ENCODE measurements at places on chromosomes 2 and 18. TPM values are rescaled to one million over a fixed set of nuclear protein-coding genes. Genes with fewer than 3 reads are reported as not detected.

GRCh38 chr2:8119782-8120505 lies 561.9 kb upstream of the ID2 start:
- DNase-seq: no peak

DNA sequence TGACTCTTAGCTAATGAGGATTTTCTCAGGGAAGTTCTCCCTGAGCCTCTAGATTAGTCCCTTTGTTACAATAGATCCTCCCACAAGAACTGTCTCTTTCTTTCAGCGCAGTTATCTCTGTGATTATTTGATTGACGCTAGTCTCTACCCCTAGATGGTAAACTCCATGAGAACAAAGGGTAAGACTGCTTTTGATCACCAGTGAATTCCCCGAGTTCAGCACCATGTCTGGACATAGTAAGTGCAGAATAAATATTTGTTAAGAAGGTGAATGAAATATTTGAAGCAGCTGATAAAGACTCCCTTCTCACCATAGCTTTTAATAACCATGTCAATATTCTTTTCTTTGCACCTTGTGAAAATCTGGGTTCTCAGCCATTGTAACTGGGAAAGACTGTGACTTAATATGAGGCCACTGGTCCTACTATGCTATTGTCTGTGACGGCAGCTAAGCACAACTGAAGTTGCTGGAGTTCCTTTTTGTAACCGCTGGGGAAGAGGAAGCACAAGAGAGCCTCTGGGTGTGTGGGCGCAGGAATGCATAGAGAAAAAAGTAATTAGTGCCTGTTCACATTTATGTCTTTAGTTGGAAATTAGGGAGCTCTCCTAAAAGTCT lies 214.7 kb downstream of the TGIF1 start:
- DNase-seq: no peak

- peak; percentile 85 for DNase-seq
These were observed 20.7 kb downstream of the SCYGR8 start for GRCh38 chr2:227766373-227766883.

DNA sequence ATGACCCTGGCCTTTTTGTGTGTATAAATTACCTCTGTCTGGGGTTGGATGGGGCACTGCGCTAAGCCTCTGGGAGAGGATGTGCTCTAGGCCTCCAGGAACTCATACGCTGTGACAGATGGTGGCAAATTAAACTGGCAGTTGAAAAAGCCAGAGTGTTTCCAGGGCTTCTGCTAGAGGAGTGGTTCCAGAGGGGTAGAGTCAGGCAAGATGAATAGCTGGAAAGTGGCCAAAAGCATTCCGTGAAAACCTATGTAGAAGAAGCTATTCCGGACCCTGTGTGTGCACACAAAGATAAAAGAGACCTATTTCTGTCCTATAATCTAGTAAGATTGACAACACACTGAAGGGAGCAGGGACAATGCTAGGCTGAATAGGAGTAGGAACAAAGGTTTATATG lies 84.8 kb downstream of the ACTR3 start:
- no peak for DNase-seq

- no peak for DNase-seq
These were observed 35.1 kb downstream of the FAM117B start for GRCh38 chr2:202669841-202670240.

- DNase-seq: no peak
These were observed 140.3 kb upstream of the ZC3H15 start for GRCh38 chr2:186345745-186346144.

GRCh38 chr2:235106874-235107639 lies 155.2 kb downstream of the SH3BP4 start:
- DNase-seq: peak; percentile 64

GRCh38 chr2:95277246-95277906 lies 3.1 kb downstream of the PROM2 start:
- DNase-seq: no peak

DNA sequence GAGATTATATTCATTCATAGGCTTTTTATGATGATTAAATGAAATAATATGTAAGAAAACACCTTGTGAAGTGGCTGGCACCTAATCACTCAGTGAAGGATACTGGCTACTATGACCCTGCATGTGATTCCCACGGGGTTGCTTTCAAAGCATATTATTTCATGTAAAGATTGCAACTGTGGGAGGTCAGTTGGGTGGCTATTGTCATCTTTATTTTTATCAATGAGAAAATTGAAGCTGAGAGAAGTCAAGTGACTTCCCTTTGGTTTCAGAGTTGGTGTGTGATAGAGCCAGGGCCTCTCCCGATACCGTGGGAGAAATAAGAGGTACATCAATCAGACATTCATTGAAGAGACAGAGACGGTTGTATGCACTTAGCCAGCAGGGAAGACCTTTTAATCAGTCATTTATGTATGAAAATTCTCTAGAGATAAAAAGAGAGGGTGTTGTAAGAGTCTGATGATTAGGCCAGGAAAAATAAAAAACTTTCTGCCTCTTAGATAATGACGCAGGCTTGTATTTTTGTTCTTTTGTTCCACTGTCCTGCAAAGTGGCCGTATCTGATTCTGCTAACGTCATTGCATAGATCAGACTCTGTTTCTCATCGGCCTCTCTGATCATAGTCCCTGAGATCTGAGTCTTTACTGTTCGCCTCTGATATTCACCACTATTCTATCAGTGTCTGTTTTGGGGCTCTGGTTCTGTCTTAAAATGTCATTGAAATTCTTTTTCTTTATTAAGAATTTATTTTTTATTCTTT lies 50.5 kb downstream of the QPCT start:
- peak; percentile 40 for DNase-seq

DNA sequence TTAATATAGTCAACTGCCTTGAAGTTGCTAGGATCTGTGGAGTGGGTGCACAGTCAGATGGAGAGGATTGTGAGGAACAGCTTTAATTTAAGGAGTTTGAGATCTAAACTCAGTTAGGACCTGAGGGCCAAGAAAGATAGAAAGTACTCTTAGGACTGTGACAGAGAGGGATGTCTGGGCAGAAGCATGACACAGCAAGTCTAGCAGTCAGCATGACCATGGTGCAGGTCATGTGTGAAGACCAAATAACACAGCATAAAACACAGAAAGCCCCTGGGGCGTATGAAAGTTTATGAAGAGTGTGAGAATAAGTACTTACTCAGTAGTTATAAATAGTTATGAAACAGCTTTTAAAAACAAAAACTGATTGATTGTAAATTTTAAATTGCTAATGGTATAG lies 107.2 kb downstream of the GALNT1 start:
- no peak for DNase-seq

DNA sequence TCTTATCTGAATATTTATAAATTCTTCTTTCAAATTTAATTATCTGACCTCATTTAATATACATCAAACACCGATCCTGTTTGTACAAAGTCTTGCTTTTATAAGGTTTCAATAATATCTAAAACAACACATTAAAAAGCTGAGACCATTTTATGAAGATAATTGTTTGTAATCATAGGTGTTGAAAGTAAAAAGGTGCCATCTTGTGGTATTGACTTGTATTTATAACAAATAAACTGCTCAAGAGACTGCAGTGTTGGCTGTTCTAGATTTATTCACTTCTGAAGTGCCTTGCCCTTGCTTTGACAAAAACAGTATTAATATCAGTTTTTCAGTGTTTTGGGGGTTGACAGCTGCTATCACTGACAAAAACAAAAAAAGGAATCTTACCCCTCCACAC lies 286.8 kb upstream of the HNMT start:
- DNase-seq: no peak

DNA sequence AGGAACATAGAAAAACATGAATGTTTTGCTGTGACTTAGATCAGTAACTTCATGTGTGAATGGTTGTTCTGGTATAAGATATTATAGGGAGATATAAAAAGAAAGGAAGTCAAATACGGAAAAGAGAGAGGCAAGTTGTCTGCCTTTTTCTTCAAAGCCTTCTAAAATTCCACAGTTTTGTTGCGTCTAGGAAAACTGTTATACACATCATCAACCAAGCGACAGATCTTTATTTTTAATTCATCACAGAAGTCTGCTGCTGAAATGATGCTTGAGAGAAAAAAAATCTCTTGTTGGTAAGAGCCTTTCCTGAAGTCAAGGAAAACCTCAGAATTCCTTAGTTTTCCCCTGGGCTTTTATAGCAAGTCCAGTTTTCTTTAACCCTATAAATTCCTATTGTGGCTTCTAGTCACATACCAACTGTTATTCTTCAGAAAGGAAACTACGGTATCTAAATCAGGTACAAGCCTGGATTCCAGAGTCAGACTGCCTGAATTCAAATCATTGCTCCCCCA lies 36.3 kb upstream of the TANC1 start:
- no peak for DNase-seq

GRCh38 chr2:86160156-86160952 lies 34.9 kb downstream of the IMMT start:
- DNase-seq: no peak

GRCh38 chr2:227513113-227513512 lies 41.2 kb downstream of the AGFG1 start:
- DNase-seq: no peak

DNA sequence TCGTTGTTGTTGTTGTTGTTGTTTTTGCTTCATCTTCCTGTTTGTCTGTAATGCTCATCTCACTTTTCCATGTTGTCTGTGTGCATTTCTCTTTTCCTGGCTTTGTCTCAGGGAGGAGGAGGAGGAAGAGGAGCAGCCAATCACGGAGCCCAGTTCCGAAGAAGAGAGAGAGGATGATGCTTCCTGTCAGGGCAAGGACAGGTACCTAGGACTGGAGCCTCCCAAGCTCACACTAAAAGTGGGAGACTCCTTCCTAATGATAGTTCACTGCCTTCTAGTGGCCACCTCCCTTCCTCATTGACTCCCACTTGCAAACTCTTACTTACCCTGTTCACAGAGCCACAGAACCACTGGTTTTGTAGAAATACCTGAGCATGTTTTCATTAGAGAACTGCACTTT lies 179.6 kb downstream of the TPGS2 start:
- no peak for DNase-seq

GRCh38 chr2:233312874-233313273 lies 5.3 kb downstream of the SAG start:
- DNase-seq: no peak

DNA sequence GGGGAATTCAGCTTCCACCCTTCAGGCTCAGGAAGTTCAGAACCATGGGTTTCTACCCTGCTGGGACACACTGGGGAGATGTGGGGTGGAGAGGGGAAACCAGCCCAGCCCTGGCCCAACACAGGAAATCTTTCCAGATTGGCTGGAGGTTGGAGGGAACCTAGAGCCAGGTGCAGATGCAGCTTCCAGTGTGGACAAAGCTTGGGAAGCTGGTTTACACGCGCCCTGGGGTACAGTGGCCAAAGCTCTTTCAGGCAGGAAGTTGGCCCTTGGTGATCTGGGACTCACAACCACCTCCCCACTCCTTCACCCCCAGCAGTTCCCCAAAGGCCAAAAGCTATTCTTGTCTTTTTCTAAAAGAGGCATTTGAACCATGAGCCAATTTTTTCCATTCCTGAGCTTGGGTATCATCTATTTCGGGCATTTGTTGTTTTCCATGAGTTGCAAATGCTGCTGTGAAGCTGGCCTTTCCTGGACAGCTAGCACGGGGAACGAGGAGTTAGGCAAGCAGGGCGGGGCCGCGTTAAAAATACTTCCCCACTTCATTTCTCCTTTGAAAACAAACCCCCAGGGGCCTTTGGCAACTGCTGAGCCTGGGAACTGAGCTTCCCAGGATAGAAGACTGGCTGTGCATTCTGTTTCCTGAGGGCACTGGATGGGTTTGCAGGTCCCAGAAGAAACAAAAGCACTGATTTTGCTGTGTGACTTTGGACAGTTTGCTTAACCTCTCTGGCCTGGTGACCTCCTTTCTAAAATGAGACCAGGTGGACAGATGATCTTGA lies 3.1 kb upstream of the ARID5A start:
- DNase-seq: peak; percentile 61

GRCh38 chr2:196963043-196963442 lies 36.5 kb upstream of the PGAP1 start:
- DNase-seq: no peak

DNA sequence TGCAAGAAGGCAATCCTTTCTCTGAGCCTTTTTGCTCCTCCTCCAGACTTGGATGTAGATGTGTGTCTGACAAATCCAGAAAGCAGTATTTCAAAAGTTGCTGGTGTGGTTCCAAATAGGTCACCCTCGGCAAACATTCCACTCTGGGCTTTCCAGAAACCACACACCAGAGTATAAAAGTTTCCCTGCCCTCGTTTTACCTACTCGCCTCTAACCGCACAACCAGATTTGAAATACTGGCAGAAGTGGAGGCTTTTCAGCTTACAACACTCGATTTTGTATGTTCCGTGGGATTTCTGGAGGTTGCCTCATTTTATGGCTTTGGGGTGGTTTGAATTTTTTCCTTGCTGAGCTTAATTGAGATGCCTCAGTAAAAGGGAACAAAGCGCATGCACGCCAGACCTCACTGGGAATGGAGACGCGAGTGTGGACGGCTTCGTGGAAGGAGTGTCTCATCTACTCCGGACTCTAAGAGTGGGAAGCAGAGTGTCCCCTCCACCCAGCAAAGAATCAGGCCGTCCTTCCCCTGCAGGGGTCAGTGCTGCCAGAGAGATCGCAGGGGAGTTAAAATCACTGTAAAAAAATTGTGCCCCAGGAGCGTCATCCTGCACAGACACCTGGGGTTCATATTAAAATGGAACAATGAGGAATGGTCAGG lies 44.0 kb upstream of the RPL31 start:
- DNase-seq: no peak

GRCh38 chr2:146602383-146602782 lies 1242.4 kb upstream of the ACVR2A start:
- no peak for DNase-seq

DNA sequence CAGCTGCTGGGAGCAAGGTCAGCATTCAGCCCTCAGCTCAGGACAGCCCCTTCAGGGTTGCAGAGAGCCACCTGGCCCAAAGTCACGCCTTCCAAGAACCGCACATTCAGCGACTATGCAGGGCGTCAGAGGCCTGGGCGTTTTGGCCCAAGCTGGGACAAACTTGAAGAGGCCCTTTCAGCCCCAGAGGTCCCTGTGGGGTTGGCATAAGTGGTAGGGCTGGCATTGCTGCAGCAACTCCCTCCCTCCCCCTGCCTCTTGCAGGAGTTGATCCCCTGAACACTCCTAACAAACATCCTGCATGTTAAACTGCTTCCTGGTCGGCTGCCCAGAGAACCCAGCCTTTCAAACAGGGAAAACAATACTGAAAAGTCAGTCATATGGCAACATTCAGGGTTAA lies 192.9 kb upstream of the SMAD2 start:
- DNase-seq: no peak

- DNase-seq: no peak
These were observed 34.5 kb upstream of the CCDC93 start for GRCh38 chr2:118048401-118048800.

GRCh38 chr2:67888351-67889005 lies 174.3 kb downstream of the C1D start:
- DNase-seq: no peak

DNA sequence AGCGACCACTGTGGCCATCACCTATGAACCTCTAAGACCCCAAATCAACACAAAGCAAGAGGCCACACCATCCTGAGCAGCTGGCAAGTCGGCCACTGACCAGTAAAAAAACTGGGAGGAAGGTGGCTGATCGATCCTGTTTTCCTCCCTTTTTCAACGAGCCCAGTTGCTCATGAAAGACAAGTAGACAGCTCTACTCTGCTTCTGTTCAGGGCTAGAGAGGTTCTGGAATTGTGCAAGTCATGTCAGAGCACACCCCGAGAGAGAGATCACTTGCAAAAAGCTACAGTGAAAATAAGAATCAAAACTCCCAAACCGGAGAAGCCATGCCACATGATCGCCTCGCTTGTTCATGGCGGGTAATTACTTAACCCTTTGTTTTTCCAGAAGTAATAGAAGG lies 34.6 kb downstream of the ZNF516 start:
- no peak for DNase-seq

GRCh38 chr18:76885001-76885400 lies 62.6 kb downstream of the ZNF236 start:
- DNase-seq: peak; percentile 48

TMSB10 gene
- total RNA-seq: 2,196 TPM

VIT gene
- total RNA-seq: not detected

ALPG gene
- not detected for total RNA-seq

TP53I3 gene
- 1.2 TPM for total RNA-seq

BOK gene
- 0.17 TPM for total RNA-seq

EVX2 gene
- total RNA-seq: not detected

All from activated CD4-positive, alpha-beta T cell treated with anti-CD3 and anti-CD28 coated beads, Interleukin-2, amount 10 ng/mL, durations not matched to agents 24 days and 14 days (primary cell).